Calu3 (cell line): ENCODE measurements at places on chromosomes 16 and 17. TPM values are rescaled to one million over a fixed set of nuclear protein-coding genes. Genes with fewer than 3 reads are reported as not detected.

DNA sequence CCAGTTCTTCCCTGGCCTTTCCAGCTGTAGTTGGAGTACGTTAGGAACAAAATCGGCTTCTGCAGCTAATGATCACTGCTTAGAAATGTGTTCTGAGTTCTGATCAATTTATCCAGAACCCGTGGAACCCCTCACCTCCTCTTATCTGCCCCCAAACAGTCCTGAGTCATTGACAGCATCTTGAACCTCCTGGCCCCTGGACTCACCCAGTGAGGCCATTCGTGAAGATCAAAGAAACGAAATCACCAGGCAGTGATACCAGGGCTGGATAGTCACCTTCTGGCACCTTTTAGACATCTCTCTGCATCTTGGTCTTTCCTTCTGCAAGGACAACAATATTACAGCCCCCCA, 17.0 kb upstream of the EXOC7 start:
- H3K4me3 ChIP-seq = no peak overlapping the region
- no peak overlapping the region for H3K27ac ChIP-seq
- no peaks in the 10 kb centered on the region for H3K36me3 ChIP-seq
- no peaks in the 10 kb centered on the region for H3K27me3 ChIP-seq
- no peak for DNase-seq

DNA sequence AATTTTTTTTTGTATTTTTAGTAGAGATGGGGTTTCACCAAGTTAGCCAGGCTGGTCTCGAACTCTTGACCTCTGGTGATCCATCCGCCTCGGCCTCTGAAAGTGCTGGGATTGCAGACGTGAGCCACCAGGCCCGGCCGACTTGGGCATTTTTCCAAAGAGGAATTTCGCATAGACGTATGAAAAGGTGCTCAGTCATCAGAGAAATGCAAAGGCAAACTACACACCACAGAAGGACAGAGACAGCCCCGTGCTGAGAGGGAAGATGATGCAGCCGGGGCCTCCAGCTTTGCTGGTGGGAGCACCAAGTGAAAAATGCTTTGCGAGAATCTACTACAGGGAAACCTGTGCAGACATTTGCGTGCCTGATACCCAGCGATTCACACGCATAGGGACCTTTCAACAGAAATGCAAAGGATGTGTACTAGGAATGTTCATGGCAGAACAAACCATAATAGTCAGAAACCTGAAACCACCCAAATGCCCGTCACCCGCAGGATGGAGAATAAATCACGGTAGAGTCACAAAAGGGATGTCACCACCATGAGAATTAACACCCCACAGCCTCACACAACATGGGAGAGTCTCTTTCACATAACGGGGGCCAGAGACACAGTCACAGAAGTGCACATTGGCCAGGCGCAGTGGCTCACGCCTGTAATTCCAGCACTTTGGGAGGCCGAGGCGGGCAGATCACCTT, 5.2 kb downstream of the RAB40B start:
- no peak overlapping the region for H3K27ac ChIP-seq
- peaks cover 26% of the 10 kb centered on the region for H3K36me3 ChIP-seq
- no peaks in the 10 kb centered on the region for H3K27me3 ChIP-seq
- DNase-seq = no peak
- H3K4me3 ChIP-seq = no peak overlapping the region

GRCh38 chr16:10978871-10979446, 34.6 kb downstream of the CLEC16A start:
- no peak for DNase-seq
- no peaks in the 10 kb centered on the region for H3K27me3 ChIP-seq
- no peak overlapping the region for H3K27ac ChIP-seq

DNA sequence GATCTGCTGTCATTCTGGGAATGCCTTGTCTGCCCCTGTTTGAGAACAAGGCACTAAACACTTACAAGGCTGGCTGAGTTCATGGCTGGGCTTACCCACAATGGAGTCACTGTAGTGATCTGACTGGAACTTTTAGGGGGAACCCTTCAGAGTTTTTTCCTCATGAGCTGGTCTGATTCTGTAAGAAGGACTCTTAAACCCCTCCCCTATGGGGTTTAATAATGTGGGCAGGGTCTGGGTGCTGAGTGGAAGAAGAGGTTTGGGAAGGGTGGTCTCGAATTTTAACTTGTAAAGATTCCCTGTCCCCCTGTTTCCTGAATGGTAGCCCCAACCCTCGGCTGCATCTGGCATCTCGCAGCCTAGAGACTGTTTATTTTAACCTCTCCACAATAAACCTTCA, 30.6 kb downstream of the OSBPL7 start:
- no peak overlapping the region for H3K27ac ChIP-seq
- no peaks in the 10 kb centered on the region for H3K36me3 ChIP-seq
- peaks cover 90% of the 10 kb centered on the region for H3K27me3 ChIP-seq

- no peak overlapping the region for H3K27ac ChIP-seq
- no peaks in the 10 kb centered on the region for H3K4me1 ChIP-seq
- no peaks in the 10 kb centered on the region for H3K36me3 ChIP-seq
- H3K4me3 ChIP-seq = no peak overlapping the region
These were observed 7.9 kb upstream of the LLGL1 start for GRCh38 chr17:18217412-18218015.

GRCh38 chr17:79707931-79708891, 22.5 kb upstream of the ENPP7 start:
- H3K27ac ChIP-seq = no peak overlapping the region
- peaks cover 50% of the 10 kb centered on the region for H3K27me3 ChIP-seq
- no peak overlapping the region for H3K4me3 ChIP-seq

DNA sequence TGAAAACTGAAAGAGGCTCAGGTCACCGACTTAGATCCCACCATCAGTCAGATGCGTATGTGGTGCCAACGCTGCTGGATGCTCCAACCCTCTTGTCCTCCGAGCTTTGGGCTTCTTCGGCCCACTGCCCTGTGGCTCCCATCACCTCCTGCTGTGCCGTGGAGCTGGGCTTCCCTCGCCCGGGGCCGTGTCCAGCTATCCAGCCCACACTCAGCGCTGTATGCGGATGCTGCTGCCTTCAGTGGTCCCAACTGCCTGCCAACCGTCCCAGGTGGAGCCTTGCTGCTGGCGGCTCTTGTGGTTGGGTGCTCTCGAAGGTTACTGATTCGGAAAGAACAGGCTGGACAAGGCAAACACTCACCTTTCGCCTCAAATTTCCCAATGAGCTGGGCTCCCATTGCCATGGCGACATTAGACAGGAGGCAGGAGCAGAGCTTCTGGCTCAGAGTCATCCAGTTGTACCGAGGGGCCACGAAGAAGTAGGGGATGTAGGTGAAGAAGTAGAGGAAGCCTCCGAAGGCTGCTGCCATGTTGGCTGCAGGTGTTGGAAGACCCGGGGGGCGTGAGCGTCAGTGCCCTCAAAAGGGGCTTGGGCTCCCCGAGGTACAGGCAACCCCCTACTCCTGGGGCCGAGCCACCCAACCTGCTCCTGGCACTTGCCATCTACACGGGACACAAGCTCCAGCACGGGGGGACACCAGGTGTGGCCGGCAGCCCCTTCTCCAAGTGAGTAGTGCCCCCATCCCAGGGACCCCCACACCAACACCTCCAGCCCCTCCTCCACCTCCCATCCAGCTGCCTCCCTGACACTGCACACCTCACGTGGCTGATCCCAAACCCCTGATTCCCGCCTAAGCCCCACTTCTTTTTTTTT, 32.2 kb downstream of the ABCA3 start:
- H3K4me1 ChIP-seq = no peaks in the 10 kb centered on the region
- no peak overlapping the region for H3K4me3 ChIP-seq
- H3K27me3 ChIP-seq = no peaks in the 10 kb centered on the region
- no peaks in the 10 kb centered on the region for H3K36me3 ChIP-seq
- H3K27ac ChIP-seq = no peak overlapping the region

- DNase-seq = no peak
- peaks cover 11% of the 10 kb centered on the region for H3K4me1 ChIP-seq
- no peaks in the 10 kb centered on the region for H3K36me3 ChIP-seq
- no peak overlapping the region for H3K27ac ChIP-seq
These were observed 216.9 kb upstream of the GSE1 start for GRCh38 chr16:85395913-85396878.

DNA sequence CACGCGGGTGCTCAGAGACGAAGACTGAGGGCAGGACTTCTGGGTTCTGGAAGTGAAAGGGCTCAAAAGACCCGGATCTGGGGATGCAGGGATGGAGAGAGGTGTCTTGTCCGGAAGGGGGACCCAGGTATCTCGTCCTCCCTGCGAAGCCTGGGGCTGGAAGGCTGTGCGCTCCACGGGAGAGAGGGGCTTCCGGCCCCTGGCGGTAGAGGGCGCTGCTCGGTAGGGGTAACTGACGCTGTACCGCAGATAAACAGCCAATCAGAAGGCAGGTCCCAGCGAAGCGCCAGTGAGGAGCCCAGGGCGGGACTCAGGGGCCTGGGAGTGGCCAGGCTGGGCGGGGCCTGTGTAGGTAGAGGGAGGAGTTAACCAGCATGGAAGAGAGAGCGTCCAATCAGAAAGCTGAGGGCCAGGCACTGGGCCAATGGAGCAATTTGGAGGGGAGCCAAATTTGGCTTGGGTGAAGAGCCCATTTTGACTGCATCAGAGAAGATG, 804 bp downstream of the TGFB1I1 start:
- peak overlapping the region; percentile 75 for H3K27ac ChIP-seq
- H3K27me3 ChIP-seq = no peaks in the 10 kb centered on the region
- H3K4me1 ChIP-seq = peaks cover 24% of the 10 kb centered on the region
- peak; percentile 54 for DNase-seq
- H3K4me3 ChIP-seq = peak overlapping the region; percentile 78

DNA sequence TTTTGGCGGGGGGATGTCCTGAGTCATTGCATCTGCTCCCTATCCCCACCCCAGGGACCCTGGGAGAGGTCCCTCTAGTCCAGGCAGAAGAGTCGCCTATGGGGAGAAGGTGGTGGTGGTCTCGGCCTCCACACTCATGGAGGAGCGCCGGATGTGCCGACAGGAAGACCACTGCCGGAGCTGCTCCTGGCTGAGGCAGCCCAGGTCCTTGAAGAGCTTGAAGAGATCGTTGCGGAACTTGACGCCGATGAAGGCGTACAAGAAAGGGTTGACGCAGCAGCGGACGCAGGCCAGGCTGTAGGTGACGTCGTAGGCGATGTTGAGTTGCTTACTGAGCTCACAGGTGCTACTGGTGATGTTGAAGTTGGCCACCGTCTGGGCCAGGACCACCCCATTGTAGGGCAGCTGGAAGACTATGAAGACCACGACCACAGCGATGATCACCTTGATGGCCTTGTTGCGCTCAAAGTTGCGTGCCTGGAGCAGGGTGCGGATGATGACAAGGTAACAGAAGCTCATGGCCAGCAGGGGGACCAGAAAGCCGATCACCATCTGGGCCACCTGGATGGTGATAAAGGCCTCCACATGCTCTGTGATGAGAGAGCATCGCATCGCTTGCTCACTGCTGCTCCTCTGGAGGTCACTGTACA, 10.5 kb downstream of the CCR7 start:
- DNase-seq = no peak
- peaks cover 6% of the 10 kb centered on the region for H3K4me1 ChIP-seq
- H3K36me3 ChIP-seq = no peaks in the 10 kb centered on the region
- H3K27ac ChIP-seq = no peak overlapping the region
- H3K4me3 ChIP-seq = no peak overlapping the region

GRCh38 chr17:81428121-81428515, 32.9 kb downstream of the BAHCC1 start:
- no peak overlapping the region for H3K27ac ChIP-seq
- no peak overlapping the region for H3K4me3 ChIP-seq
- no peaks in the 10 kb centered on the region for H3K4me1 ChIP-seq
- peaks cover 28% of the 10 kb centered on the region for H3K27me3 ChIP-seq
- peak; percentile 44 for DNase-seq
- no peaks in the 10 kb centered on the region for H3K36me3 ChIP-seq

Gene CCL1
- total RNA-seq = not detected in 2 replicates

Gene OR4D1
- total RNA-seq = not detected in 2 replicates

Gene PRSS21
- not detected in 2 replicates for total RNA-seq

Gene CDK10
- total RNA-seq = 102 and 106 TPM in 2 replicates
